ENCODE measurements at places on chromosomes 11 and 22. TPM values are rescaled to one million over a fixed set of nuclear protein-coding genes. Genes with fewer than 3 reads are reported as not detected.

PANX2 gene
- not detected for total RNA-seq

GAL gene
- not detected for total RNA-seq

TMEM126B gene
- total RNA-seq = 52.8 TPM

IFITM2 gene
- total RNA-seq = 98.2 TPM

- DNase-seq = no peak
These were observed 3.8 kb upstream of the TMEM123 start for GRCh38 chr11:102456381-102456780.

- no peak for DNase-seq
These were observed 18.4 kb downstream of the ARFGAP2 start for GRCh38 chr11:47158242-47158641.

DNA sequence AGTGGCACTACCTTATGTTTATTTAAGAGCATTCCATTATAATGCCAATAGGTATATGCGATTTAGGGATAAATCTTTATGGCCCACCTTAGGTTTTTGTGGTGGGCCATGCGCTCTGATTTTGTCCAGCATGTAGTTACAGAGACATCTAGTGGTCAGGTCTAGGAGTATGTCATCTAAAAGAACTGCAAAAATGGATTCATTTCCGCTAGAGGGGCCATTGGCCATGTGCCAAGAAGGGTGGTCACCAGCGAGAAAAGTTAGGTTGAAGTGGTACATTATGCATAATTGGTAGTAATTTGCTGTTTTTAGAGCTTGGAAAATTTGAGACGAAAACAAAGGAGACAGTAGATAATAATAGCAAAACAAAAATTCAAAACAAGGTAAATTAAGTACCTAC is 27.7 kb downstream of the LRRC4C start:
- DNase-seq = no peak

DNA sequence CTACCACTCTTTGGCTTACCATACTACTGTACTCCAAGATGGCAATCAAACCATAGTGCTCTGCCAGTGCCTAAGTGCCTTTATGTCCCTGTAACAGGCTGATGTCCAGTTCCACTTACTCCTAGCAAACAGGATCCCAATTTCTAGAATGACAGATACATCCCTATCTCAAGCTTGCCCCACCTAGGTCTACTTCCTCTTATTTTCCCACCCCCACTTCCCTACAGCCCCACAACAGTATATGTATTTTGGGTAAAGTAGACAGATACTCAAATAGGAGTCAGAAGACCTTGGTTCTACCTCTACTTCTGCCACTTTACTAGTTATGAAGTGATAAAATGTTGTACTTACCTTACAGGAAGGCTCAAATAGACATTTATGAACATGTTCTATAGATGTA is 24.1 kb downstream of the SIK3 start:
- no peak for DNase-seq

- no peak for DNase-seq
These were observed 49.6 kb downstream of the MYO18B start for GRCh38 chr22:25791556-25791955.

DNA sequence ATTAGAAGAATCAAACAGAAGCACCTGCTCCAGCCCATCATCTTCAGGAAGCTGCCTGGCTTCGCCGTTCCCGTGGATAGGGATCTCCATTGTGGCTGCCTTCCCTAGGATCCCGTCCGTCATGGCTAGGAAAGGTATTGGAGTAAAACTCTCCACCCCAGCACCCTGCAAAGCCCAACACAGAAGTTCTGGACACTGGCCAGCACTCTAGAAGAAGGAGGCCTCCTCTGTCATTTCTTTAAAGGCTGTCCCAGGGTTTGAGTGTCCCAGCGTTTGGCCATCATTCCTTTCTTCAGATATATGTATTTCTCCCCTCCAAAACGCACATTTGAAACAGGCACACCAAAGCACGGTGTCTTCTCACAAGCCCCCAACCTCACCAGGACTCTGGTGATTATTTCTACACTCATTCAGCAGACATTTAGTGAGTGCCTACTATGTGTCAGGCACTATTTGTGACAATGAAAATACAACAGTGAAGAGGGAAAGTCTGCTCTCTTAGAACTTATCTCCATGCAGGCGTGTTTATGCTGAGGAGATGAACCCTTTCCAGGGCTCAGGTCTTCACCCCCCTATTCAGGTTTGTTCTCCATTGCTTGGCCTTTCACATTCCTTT is 724 bp downstream of the ARFIP2 start:
- no peak for DNase-seq

DNA sequence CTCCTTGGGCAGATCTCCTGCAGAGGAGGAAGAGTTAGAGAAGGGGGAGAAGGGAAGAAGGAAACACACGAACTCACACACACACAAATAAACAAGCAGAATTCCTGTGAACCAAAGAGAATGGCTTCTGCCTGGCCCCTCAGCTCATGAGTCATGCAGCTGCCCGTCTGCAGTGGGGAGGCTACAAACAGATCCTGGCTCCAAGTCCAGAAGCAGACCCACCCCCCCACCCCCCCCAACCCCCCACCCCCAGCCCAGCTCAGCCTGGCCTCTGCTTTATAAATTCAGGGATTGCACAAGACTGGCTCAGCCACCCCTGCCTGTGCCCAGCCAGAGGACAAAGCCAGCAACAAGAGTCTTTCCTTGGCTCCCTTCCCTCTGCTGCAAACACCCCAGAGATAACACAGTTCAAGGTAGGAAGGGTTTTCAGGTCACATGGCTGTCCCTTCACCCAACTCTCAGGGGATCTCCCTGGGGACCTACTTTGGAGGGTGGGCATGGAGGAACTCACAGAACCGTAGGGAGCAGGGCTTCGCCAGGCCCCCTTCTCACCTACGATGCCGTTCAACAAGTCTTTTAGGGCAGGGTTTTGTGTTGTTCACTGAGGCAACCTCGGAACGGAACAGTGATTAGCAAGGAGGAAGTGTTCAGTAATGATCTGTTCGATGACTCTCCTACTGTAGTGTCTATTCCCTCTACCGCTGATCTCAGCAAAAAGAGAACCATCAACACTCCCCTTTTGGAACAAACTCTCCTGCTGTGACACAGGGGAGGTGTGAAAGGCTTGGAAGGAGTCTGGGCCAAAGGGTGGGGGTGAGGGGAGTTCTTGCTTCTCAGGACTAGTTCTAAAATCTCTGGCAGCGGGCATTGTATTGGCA is 35.5 kb downstream of the RPL27A start:
- DNase-seq = peak; percentile 19

All from Peyer's patch (tissue), 4 donors.